SHP77 treated with DMSO at 0.1 percent for 48 hours (cell line): ENCODE measurements at places on chromosomes 13 and 19.
A peak's percentile ranks its signal among the peaks of the same experiment; 100 is the strongest.

DNA sequence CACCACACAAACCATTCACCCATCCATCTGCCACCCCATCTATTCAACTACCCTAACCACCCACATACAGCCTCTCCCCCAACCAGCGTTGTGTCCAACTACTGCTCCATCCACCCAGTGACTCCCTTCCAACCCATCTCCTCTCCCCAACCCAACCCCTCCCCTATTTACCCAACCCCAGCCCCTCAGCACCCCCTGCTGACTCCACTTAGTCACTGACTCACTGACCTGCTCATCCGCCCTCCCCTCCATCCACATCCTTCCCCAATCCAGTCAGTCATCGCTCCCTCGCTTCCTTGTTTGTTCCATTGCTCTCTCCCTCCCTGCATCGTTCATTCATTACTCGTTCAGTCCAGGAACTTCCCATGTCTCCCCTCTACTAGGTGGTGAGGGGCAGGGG is 39.2 kb downstream of the KCNC3 start:
- DNase-seq: no peak

DNA sequence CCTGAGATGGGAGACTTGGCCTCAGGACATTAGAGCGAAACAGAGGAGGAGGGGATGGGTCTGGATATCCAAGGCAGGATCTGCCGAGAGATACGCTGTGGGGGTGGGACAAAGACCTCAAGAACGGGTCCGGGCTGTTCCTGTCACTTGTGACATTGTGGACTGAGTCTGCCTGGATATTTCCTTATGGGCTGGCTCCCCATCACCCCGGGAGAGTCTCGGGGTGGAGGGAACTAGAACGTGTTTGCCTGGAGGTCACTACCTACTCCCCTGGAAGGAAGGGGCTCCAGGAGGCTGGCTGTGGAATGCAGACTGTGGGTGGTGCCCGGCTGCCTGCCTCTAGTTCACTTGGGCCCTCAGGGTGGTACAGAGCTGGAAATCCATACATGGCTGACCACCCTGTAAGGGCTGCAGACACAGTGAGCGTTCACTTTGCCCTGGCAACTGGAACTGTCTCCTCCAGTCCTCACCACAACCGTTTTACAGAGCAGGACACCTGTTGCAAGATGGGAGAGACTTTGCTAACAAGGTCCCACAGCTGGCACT is 26.4 kb downstream of the DNM2 start:
- DNase-seq: no peak

- no peak for DNase-seq
Measured at GRCh38 chr13:78786459-78786858, 127.5 kb upstream of the OBI1 start.

- DNase-seq: no peak
Measured at GRCh38 chr13:23701636-23702035, 131.4 kb downstream of the TNFRSF19 start.

DNA sequence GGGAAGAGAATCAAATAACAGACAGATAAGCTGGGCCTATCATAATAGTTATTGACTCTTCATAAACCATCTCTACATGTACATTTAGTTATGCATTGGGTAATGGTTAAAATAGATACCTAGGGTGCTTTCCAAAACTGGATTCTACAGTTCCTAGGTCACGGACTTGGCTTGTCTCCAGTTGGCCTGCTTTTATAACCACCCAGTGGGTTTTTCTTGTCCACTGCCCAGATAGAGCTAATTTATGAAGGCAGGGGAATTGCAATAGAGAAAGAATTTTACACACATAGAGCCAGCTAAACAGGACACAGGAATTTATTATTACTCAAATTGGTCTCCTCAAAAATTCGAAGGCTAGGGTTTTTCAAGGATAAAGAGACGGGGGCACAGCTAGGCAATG is 97.3 kb downstream of the FAM216B start:
- DNase-seq: no peak

DNA sequence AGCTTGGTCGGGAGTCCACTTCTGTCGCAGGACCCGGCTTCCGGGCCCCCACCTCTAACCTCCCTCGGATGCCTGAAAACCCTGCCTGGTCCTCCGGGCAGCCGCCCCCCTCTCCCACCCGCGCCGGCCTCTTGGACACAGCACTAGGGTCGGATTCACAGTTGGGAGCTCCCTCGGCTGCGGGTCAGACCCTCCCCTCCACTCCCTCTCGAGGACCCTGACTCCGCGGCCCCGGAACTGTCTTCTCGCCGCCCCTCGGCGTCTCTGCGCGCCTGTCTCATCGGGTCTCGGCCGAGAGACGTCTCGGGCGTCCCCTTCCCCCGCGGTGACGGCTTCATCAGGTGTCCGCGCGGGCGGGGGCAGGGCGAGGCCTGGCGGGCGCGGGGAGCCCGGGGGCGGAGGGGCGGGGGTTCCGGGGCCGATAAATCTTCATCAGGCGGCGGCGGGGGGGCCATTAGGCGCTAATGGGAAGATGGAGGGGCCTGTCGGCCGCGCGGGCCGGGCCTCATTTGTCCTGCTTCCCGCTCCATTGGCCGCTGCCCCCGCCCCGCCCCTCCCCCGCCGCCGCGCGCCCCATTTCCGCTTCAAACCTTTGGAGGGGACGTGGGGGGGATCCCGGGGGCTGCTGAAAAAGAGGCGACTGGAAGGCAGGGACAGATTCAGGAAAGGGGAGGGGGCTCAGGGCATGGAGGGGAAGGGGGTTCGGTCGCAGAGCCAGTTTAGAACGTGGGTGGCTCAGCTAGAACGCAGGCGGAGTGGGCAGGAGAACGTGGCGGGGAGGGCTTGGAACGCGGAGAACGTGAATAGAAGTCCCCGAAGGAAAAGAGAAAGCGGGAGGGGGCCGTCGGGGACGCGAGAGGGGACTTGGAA is 11.8 kb upstream of the ERFL start:
- DNase-seq: no peak

GRCh38 chr19:38060331-38060730 is 153.3 kb downstream of the SIPA1L3 start:
- DNase-seq: no peak

DNA sequence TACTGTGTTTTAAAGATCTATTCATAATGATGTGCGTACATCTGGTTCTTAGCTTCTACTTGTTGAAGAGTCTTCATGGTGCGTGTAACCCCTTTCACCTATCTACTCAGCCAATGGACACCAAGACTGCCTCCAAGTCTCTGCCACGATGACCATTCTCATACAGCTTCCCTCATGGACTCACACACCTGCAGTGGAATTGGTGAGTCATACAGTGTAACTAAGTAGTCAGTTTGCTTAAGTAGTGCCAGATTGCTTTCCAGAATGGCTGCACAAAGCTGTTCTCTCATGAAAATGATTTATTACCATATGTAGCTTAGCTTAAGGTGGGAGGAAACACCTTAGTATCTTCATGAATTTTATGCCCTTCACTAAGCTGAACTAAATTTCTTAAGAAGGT is 112.3 kb downstream of the AKAP11 start:
- no peak for DNase-seq

DNA sequence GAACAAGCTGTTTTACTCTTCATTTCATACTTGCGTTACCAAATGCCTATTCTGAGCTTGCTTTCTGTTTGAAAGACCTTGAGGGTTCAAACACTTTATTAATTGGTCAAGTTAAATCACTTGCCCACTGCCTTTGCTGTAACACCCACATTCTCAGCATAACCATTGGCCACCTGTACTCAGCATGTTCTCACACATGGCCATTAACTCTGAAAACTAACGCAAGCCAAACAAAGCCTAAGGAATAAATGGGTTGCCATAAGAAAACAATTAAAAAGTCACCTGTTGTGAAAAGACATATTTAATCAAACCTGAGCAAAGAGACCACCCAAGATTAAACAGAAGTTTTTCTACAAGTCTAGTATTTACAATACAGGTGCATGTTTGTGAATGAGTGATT is 517.2 kb upstream of the SPRY2 start:
- DNase-seq: no peak

DNA sequence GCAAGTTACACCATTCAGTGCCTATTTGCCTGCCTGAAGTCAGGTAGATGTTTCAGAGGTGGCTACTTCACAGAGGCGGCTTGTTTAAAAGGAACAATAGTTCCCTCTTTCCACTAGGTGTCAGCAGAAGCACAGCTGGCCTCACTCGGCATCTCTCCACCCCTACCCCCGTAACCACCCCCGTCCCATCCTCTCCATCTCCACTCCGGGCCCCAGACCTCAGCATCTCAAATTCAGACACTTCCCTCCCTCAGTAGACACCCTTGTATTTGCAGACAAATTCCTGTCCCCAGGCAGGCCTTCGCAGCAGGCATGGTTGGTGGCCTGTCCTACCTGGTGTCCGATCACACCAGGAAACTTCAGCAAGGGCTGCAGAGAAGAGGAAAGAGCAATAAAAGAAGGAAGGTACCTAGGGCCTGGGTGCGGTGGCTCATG is 9.1 kb upstream of the DPP9 start:
- DNase-seq: peak; percentile 83

DNA sequence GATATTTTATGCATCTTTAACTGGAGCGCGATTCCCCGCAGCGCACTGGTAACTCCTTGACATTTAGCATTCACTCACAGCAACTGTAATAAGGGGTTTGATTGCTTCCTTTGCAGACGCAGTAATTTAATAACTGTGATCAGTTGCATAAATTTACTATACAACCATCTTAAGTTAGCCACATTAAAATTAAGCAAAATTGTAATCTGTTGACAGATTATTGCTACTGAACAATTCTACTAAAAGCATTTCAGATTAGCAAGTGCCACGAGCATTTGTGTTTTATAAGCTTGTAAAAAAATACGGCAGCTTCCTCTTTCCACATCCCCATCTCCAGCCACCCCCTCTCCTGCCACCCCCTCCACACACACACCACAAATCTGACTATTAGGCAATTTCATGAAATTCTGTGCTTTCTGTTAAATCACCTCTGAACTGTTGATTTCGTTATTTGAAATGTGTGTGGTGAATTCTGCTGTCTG is 44.4 kb downstream of the TSHZ3 start:
- no peak for DNase-seq

- no peak for DNase-seq
Measured at GRCh38 chr13:111456452-111457230, 136.2 kb downstream of the TEX29 start.

GRCh38 chr19:14305706-14306105 is 75.5 kb upstream of the ADGRE5 start:
- DNase-seq: no peak

GRCh38 chr19:24065865-24066604 is 21.0 kb upstream of the ZNF254 start:
- no peak for DNase-seq

- no peak for DNase-seq
Measured at GRCh38 chr19:13644645-13645044, 119.7 kb upstream of the MRI1 start.

DNA sequence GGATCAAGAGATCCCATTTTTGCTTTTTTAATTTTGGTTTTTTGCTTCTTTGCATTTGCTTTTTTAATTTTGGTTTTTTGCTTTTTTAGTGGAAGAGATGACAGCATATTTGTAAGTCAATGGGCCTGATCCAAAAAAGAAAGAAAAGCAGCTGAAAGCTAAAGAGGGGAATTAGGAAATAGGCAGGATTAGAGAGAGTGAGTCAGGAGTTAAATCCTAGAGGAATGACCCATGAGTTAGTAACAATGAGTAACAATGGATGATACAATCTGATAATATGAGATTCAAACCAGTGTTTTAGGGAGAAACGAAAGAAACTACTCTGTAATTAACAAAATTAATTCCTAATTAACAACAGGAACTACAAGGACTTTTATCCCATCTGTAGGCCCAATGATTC is 111.2 kb upstream of the SGCG start:
- DNase-seq: no peak

GRCh38 chr19:57248646-57249045 is 8.2 kb downstream of the ZNF805 start:
- no peak for DNase-seq

- no peak for DNase-seq
Measured at GRCh38 chr19:14354445-14354844, 26.8 kb upstream of the ADGRE5 start.

- no peak for DNase-seq
Measured at GRCh38 chr19:32879741-32880140, 10.2 kb upstream of the SLC7A9 start.

- DNase-seq: peak; percentile 86
Measured at GRCh38 chr13:111184458-111185401, 69.6 kb downstream of the ARHGEF7 start.

DNA sequence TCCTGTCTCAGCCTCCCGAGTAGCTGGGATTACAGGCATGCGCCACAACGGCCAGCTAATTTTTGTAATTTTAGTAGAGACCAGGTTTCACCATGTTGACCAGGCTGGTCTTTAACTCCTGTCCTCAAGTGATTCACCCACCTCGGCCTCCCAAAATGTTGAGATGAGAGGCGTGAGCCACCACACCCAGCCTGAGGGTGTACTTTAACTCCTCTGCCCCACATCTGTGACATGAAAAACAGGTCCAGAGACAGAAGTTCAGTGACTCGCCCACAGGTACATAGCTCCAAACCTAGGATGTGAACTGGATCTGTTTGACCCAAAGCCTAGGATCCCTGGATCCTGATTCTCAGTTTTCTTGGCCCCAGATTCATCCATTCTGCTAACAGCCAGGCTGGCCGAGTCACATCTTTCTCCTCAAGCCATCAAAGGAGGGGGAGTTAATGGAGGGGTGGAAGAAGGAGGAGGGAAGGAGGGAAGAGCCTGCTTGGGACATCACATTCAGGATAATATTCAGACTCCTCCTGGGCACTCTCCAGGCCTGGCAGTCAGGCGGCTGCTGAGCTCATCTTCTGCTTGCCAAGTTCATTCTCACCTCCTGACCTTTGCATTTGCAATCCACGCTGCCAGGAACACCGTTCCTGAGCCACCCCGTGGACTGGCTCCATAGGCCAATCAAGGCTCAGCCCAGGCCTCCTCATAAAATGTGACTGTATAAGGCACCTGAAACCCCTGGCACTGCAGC is 3.1 kb downstream of the SPC24 start:
- no peak for DNase-seq

DNA sequence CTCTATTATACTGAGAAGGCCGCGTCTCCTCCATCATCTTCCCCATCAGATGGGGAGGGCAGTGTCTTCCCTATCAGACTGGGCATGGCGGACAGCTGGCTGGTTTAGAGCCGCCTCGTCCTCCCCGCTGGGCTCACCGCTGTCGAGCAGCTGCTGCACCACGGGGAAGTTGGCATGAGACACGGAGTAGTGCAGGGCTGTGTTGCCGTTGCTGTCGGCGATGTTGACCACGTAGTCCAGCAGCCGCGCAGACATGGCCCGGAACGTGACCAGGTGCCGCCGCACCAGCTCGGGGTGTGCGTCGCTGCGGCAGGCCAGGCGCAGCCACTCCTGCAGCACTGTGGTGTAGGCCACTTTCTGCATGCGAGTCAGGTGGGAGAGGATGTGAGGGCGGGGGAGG is 18.8 kb upstream of the SPC24 start:
- no peak for DNase-seq

DNA sequence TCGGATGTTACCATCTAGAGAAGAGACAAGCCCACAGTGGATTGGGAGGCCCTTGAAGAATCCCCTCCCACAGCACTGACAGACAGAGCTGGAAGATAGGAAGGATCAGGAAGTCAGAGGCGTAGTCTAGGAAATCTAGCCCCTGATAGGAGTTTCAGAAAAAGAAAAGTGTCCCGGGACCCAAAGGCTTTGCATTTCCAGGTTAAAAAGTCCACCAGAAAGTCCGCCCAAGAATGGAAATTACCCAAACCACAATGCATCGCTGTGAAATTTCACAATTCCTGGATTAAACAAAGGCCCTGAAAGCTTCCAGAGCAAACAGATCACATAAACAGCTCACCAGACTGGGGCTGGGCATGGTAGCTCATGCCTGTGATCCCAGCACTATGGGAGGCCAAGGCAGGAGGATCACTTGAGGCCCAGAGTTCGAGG is 146.9 kb downstream of the KDM4B start:
- DNase-seq: no peak
